Thoracic aorta (tissue), 2 donors: ENCODE measurements at places on chromosomes 12 and 14. TPM values are rescaled to one million over a fixed set of nuclear protein-coding genes. Genes with fewer than 3 reads are reported as not detected.
A peak's percentile ranks its signal among the peaks of the same experiment; 100 is the strongest.

DNA sequence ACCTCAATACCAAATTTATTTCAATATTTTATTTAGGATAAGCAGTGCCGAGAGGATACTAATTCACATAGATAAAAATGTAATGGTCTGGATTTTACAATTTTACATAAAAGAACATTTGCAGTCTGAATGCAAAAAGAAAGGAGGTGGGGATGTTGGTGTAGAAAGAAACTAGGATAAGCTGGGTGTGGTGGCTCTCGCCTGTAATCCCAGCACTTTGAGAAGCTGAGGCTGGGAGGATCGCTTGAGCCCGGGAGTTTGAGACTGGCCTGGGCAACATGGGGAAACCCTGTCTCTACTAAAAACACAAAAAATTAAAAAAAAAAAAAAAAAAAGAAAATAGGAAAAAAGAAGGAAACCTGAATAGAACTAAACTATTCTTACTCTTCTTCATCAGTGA, 16.9 kb downstream of the SYCP3 start:
- no peak for DNase-seq
- H3K4me1 ChIP-seq, result no peaks in the 10 kb centered on the region
- H3K27ac ChIP-seq, result no peak overlapping the region
- H3K36me3 ChIP-seq, result peaks cover 6% of the 10 kb centered on the region

DNA sequence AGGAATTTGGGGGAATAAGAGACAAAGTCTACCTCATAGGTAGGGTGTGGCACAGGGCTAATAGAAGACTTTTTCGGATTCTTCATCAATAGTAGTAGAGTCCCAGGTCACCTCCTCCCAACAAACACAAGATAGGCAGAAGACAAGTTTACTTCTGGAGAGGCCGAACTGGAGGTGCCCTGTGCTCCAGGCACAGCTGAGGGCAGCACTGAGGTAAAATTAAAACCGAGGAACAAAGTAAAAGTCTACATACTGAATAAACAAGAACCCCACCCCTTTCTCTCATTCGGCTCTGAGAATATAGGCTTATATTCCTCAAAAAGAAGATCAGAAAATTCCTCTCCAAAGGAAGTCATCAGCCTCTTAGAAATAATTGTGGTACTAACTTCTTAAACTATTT, 161.5 kb downstream of the SEC23A start:
- no peak for DNase-seq
- H3K27me3 ChIP-seq, result no peaks in the 10 kb centered on the region
- H3K4me3 ChIP-seq, result no peak overlapping the region

DNA sequence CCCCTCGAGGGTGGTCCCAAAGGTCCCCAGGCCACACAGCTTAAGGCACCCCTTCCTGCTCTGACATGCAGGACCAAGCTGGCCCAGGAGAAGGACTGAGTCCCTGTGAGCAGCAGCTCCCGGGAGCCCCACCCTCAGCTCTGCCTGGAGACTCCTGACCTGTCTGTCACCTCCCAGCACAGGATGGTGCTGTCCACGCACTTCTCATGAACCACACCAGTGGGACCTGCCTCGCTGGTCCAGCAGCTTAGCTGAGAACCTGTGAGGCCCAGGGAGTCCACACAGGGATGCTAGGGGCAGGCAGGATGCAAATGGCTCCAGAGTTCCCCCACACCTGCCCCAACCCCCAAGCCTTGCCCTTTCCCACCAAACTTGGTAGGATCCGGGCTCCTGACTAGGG, 27.7 kb downstream of the CCDC85C start:
- no peak overlapping the region for H3K27ac ChIP-seq
- no peak overlapping the region for H3K4me3 ChIP-seq
- H3K4me1 ChIP-seq, result peaks cover 36% of the 10 kb centered on the region
- no peak for DNase-seq
- H3K36me3 ChIP-seq, result no peaks in the 10 kb centered on the region

GRCh38 chr12:581321-581720, 81.9 kb downstream of the NINJ2 start:
- H3K4me3 ChIP-seq, result no peak overlapping the region
- no peak overlapping the region for H3K27ac ChIP-seq
- H3K36me3 ChIP-seq, result no peaks in the 10 kb centered on the region
- no peak for DNase-seq

- no peaks in the 10 kb centered on the region for H3K27me3 ChIP-seq
- H3K27ac ChIP-seq, result no peak overlapping the region
- no peak overlapping the region for H3K4me3 ChIP-seq
- H3K4me1 ChIP-seq, result peaks cover 11% of the 10 kb centered on the region
- no peak for DNase-seq
- H3K36me3 ChIP-seq, result no peaks in the 10 kb centered on the region
Observed at GRCh38 chr14:68733086-68733914, 59.6 kb downstream of the ZFP36L1 start.

GRCh38 chr12:115094163-115094816, 410.3 kb upstream of the TBX3 start:
- no peak overlapping the region for H3K27ac ChIP-seq
- H3K4me1 ChIP-seq, result no peaks in the 10 kb centered on the region
- H3K27me3 ChIP-seq, result no peaks in the 10 kb centered on the region
- H3K4me3 ChIP-seq, result no peak overlapping the region
- DNase-seq, result no peak
- no peaks in the 10 kb centered on the region for H3K36me3 ChIP-seq

- H3K27ac ChIP-seq, result no peak overlapping the region
- no peak overlapping the region for H3K4me3 ChIP-seq
- no peaks in the 10 kb centered on the region for H3K36me3 ChIP-seq
- DNase-seq, result no peak
Observed at GRCh38 chr14:103994535-103995184, 52.3 kb upstream of the RD3L start.

DNA sequence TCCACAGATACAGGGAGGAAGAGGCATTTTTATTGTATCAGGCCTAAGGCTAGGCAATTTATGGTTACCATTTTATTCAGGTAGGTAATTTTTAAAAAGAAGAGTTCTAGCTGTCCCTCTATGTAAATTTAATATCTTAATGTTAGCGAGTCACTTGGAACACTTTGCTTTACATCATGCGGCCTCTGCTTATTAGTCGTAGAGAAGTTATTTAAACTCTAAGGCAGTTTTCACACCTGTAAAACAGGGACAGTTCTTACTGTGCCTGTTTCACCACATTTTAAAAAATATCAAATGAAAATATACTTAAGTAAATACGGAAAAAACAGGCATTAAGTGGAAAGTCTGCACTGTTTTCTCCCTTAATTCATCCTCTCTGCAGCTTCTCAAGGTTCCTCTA, 71.4 kb upstream of the POC1B start:
- no peak overlapping the region for H3K4me3 ChIP-seq
- no peaks in the 10 kb centered on the region for H3K27me3 ChIP-seq
- H3K36me3 ChIP-seq, result no peaks in the 10 kb centered on the region
- H3K27ac ChIP-seq, result no peak overlapping the region

GRCh38 chr12:3233797-3234196, 156.6 kb downstream of the TSPAN9 start:
- no peak overlapping the region for H3K4me3 ChIP-seq
- H3K36me3 ChIP-seq, result no peaks in the 10 kb centered on the region
- H3K4me1 ChIP-seq, result peaks cover 18% of the 10 kb centered on the region
- H3K27me3 ChIP-seq, result no peaks in the 10 kb centered on the region
- no peak overlapping the region for H3K27ac ChIP-seq

DNA sequence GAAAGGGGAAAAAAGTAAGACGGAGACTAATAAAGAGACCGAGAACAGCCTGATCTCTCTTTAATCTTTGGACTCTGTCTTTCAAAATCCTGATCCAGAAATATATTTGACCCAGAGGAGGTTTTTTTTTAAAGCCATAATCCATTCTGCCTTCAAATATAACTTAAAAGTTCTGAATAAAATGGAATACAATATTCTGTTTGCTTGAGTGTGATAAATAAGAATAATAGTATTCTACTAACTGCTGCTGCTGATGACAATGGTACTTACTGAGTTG, 1196.0 kb downstream of the GALC start:
- no peaks in the 10 kb centered on the region for H3K36me3 ChIP-seq
- no peak overlapping the region for H3K4me3 ChIP-seq
- H3K4me1 ChIP-seq, result no peaks in the 10 kb centered on the region
- no peaks in the 10 kb centered on the region for H3K27me3 ChIP-seq
- no peak overlapping the region for H3K27ac ChIP-seq
- DNase-seq, result no peak

- no peak for DNase-seq
- peaks cover 42% of the 10 kb centered on the region for H3K36me3 ChIP-seq
- no peaks in the 10 kb centered on the region for H3K27me3 ChIP-seq
Observed at GRCh38 chr12:108802101-108802961, 55.1 kb downstream of the SSH1 start.

DNA sequence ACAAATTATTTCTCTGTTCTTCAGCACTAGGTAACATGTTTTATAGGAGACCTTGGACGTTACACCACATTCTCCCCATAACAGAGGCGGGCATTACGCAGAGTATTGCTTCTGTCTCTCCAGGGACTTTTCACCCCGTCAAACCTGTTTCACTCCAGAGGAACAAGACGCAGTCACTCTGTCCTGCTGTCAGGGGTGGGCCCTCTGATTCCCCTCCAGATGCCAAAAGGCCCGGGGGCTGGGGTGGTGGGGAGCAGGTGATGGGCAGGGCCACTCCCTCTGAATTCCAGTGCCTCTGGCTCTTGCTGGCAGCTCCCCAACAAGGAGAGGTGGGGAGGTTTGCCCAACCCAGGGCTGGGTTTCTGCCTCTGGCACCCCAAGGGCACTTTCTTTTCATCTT, 71.9 kb downstream of the NTF3 start:
- no peaks in the 10 kb centered on the region for H3K27me3 ChIP-seq
- no peaks in the 10 kb centered on the region for H3K4me1 ChIP-seq
- H3K4me3 ChIP-seq, result no peak overlapping the region
- no peak for DNase-seq

GRCh38 chr14:68670359-68670715, 122.5 kb downstream of the ZFP36L1 start:
- H3K4me3 ChIP-seq, result no peak overlapping the region
- H3K4me1 ChIP-seq, result peaks cover 18% of the 10 kb centered on the region
- no peaks in the 10 kb centered on the region for H3K27me3 ChIP-seq
- no peaks in the 10 kb centered on the region for H3K36me3 ChIP-seq
- H3K27ac ChIP-seq, result peak overlapping the region; percentile 5

DNA sequence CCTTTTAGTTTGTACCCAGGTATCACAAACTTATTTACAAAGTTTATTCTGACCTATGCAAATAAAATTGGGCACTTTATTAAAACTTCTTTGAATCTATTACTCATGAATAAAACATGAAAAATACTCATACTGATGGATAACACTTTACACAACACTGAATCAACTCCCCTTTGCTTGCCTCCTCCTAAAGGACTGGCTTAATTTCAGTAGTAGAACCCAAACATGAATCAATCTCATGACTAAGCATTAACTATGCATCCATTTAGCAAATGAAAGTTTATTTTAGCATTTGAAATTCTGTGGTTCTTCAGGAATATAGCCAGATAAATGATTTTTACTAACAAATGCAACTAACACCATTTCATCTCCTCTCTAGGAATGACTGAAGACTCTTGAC, 32.4 kb downstream of the DENND5B start:
- H3K27ac ChIP-seq, result no peak overlapping the region
- H3K27me3 ChIP-seq, result no peaks in the 10 kb centered on the region
- no peak overlapping the region for H3K4me3 ChIP-seq
- DNase-seq, result no peak
- no peaks in the 10 kb centered on the region for H3K36me3 ChIP-seq
- no peaks in the 10 kb centered on the region for H3K4me1 ChIP-seq

GRCh38 chr14:75860561-75861160, 121.1 kb downstream of the TGFB3 start:
- no peaks in the 10 kb centered on the region for H3K27me3 ChIP-seq
- no peak for DNase-seq
- H3K4me3 ChIP-seq, result no peak overlapping the region
- no peak overlapping the region for H3K27ac ChIP-seq
- no peaks in the 10 kb centered on the region for H3K36me3 ChIP-seq
- H3K4me1 ChIP-seq, result peaks cover 19% of the 10 kb centered on the region

- no peaks in the 10 kb centered on the region for H3K27me3 ChIP-seq
- no peak overlapping the region for H3K4me3 ChIP-seq
- no peak for DNase-seq
- H3K4me1 ChIP-seq, result peaks cover 7% of the 10 kb centered on the region
Observed at GRCh38 chr12:109605016-109605415, 31.4 kb downstream of the MVK start.

DNA sequence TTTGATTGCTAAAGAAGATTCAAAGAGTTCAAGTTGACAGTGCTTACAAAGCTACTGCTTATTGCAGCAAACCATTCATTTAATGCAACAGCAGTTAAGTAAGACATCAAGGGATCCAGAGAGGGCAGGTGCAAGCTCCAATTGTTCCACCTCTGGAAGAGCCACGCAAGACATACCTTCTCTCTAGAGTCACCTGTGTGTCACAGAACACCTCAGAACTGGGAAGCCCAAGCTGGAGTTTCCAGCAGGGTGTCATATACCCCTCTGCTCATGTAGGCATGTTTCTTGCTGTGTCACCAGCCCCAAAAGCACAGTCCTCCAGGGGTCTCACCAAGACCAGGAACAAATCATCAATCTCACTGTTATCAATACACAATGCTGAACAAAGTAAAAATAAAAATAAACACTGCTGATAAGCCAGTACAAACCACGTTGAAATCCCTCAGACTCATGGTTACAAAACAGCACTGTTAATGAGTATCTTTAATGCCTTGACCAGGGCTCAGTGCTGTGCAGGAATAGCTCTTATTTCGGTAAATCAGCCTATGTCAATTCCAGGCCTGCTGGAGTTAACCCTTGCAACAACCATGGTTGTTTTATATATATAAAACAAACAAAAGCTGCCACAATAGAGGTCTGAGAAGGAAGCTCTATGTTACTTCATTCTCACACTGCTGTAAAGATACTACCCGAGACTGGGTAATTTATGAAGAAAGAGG, 37.4 kb upstream of the BATF start:
- no peaks in the 10 kb centered on the region for H3K4me1 ChIP-seq
- no peak overlapping the region for H3K4me3 ChIP-seq
- no peaks in the 10 kb centered on the region for H3K27me3 ChIP-seq
- no peak for DNase-seq

Gene KRT73
- total RNA-seq, result not detected

Gene KNTC1
- total RNA-seq, result 11.4 TPM

Gene OTX2
- not detected for total RNA-seq

Gene TMEM119
- total RNA-seq, result 4.6 TPM

Gene SCNN1A
- total RNA-seq, result 16.4 TPM
